Hippocampal formation (tissue), 2 donors: ENCODE measurements at places on chromosomes 1 and 21.

DNA sequence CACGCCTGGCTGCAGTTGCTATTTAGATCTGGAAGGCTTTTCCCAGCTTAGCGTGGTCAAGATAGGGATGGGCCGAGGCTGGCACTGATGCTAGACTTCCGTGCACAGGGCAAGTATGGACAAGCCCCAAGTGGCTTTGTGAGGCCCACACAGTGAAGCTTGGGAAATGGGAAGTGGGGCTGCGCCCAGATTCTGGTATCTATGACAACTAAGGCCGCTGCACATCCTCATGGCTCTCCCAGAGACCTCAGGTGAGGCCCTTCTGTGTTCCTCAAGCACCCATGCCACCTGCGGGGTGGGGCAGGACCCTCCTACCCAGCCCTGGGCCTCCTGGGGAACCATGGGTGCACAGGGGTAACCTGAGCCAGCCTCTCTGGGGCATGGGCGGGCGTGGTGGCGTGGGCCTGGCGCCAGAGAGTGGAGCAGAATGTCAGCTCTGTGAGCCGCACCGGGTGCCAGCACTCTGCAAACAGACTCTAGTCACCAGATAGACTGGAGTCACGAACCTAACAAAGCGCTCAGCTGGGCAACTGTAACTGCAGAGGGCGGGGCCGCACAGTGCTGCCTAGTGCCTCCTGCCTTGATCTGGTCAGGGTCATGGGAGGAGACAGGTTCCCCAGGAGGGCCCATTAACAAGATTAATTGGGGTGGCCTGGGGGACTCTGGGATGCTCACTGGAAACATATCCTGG lies 46.4 kb downstream of the ELF3 start:
- DNase-seq: no peak

DNA sequence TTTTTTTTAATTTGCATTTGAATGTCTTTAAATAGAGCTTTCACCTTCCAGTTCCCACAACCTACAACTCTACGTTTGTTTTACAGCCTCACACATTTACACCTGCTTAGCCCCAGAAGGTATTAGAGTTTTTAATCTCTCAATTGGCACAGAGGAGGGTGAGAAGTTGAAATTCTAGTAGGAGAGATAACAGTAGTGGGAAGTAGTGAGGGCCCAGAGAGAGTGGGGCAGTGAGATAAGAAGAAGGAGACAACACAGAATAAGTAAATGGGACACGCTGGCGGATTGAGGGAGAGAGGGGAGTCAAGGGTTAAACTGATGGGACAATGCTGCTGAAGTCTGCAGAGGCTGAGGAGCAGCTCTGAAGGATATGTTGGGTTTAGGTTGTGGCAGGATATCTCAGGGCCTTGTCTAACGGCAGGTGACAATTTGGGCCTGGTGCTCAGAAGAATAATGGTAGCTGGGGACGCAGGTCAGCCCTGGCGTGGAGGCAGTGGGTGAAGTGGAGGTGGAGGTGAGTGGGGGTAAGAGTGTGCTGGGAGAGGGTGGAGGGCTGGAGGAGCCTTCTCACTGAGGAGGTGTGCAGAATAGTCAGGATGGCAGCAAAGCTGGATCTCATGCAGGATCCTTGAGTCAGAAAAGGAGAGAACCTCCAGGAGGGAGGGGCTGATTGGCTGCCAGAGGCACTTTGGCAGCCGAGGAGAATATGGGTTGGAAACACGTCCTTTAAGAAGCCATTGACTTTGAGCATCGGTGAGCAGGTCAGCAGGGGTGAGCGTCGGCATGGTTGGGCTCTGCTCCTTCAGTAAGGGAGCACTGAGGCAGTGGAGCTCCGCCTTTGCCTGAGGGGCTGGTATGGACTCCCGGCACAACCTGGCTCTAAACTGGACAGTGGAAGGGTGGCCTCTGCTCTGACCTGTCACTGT lies 72.9 kb downstream of the SYT6 start:
- DNase-seq: no peak

GRCh38 chr1:233140499-233140898 lies 155.0 kb downstream of the PCNX2 start:
- DNase-seq: no peak

DNA sequence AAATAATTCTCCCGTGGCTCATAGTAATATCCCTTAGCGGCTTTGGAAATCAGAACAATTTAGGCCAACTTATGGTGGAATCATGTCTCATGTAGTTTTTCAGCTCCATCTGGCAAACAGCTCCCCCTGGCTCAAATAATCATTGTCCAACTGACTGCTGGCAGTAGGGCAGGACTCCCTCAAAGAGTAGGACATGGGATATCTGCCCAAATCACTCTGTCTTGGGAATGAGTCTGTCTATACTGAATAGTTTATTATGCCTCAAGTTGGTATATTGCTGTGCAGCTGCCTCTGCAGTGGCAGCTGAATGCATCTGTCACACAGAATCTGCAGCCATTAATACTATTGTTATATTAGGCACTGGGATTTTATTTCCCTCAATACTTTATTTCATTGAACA lies 255.7 kb downstream of the COL11A1 start:
- DNase-seq: no peak

- no peak for DNase-seq
Observed at GRCh38 chr1:39711966-39712340, 20.7 kb upstream of the HPCAL4 start.

GRCh38 chr1:234649432-234650081 lies 39.6 kb upstream of the IRF2BP2 start:
- DNase-seq: no peak

- DNase-seq: no peak
Observed at GRCh38 chr1:70042090-70042731, 163.2 kb downstream of the LRRC40 start.

GRCh38 chr1:109241344-109241743 lies 8.0 kb upstream of the CELSR2 start:
- DNase-seq: no peak

DNA sequence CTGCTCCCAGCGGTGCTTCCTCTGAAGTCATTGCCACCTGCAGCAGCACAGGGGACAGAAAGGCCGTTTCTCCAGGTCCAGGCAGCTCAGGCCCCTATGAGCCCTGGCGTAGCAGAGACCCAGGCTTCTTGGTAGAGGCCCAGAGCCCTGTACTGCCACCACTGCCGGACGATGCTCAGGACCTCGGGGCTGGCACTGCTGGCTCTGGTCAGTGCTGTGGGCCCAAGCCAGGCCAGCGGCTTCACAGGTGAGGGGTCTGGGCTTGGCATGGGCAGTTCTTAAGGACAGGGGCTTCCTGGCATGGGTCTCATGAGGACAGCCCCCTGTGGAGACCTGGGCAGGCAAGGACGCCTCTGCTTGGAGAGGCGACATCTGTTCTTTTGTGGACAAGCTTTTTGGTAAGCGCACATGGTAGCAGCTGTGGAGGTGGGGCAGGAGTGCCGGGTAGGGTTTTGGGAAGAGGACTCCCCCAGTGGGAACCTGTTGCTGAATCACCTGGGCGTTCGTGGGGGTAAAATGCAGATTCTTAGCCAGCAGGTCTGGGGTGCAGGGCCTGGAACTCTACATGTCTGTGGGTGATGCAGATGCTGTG lies at the start of gene UMODL1:
Gene UMODL1, plus strand, starts transcription at position 172 of the 592 bp plus-strand sequence. Its CDS starts 0 bp downstream, at position 172.
- DNase-seq: no peak

GRCh38 chr1:108742253-108742652 lies 4.2 kb upstream of the STXBP3 start:
- peak; percentile 35 for DNase-seq

GRCh38 chr1:224789311-224789710 lies 140.2 kb upstream of the DNAH14 start:
- DNase-seq: no peak

- peak; percentile 42 for DNase-seq
Observed at GRCh38 chr21:45535341-45536081, 6.7 kb downstream of the SLC19A1 start.

DNA sequence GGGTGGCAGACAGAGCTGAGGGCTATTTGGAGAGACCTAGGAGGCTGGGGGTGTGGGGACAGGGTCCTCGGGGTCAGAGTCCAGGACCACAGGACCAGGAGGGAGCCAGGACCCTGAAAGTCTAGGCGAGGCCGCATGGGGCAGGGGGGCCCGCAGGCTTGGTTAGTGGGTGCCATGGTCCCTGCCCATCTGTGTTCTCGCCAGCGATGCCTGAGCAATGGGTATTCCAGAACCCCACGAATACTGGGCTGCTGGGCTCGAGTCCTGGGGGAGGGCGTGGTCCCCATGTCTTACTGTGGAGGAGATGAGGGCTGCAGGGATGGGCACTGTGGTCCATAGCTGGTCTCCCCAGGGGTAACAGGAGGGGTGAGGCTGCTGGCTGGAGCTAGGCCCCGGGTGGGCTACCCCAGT lies 2.0 kb downstream of the KRTAP10-6 start:
- DNase-seq: no peak

DNA sequence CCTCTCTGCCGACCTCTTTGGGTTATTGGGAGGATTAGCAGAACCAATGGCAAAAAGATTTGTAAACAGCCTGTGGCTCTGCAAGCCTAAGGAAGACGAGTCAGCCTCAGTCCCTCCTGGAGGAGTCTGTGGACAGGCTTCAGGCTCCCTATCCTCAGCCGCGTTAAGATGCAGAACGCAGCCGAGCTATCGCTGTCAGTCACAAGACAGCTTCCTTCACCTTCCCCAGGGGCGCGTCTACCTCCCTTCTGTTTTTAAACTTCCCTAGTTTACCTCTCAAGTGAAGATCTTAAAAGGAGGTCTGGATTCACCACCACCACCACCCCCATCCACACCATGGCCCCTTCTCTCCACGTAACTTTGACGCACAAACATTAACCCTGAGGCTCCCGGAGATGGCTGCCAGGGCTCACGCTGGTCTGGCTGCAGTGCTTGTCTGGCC lies 738 bp downstream of the CAMK1G start:
- DNase-seq: no peak

DNA sequence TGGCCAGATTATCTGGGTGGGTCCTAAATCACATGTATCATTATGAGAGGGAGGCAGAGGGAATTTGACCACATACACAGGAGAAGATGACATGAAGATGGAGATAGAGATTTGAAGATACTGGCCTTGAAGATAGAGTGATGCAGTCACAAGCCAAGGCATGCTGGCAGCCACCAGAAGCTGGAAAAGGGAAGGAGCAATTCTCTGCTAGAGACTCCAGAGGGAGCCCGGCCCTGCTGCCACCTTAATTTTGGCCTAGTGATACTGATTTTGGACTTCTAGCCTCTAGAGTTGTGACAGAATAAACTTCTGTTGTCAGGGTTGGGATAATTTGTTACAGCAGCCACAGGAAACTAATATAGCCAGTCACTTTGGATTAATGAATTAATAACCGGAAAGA lies 2.2 kb upstream of the PRDM2 start:
- no peak for DNase-seq

GRCh38 chr1:41720861-41721410 lies 197.8 kb downstream of the HIVEP3 start:
- DNase-seq: no peak

DNA sequence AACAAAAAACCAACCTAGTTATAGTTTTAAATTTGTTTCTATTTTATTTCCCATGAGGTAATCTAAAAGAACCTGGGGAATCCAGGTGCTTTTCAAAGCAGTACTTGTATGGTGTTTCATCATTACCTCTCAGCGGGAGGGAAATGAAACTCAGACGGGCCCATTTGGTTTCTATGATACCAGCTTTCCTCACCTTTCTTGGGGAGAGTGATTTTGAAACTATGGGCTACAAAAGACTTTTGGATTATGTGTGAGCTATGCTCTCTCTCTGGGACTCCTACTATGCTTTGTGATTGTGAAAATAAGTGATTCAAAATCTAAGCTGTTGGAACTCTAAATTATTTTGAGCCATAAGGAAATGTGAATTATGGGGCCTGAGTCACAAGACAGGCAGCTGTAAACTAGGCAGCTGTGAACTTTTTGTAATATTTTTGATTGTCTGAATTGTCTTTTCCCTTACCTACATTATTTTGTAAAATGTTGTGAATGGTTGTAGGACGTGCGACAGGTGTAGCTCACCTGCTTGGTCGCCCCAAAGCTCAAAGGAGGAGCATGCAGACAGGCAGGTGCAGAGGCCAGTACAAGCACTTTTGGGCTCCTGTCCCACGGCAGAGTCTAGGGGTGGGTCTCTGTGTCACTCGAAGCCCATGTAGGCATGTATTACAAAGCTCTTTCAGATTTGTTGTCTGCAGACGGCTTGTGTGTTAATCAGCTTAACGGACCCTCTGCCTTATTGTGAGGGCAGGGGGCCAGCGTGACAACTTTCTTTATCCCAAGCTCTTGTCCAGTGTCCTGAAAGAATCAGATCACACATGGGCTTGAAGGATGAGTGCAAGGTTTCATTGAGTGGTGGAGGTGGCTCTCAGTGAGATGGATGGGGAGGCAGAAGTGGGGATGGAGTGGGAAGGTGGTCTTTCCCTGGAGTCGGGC lies 64.8 kb upstream of the BACH1 start:
- DNase-seq: no peak

- no peak for DNase-seq
Observed at GRCh38 chr1:46603481-46603857, 599 bp downstream of the MKNK1 start.

DNA sequence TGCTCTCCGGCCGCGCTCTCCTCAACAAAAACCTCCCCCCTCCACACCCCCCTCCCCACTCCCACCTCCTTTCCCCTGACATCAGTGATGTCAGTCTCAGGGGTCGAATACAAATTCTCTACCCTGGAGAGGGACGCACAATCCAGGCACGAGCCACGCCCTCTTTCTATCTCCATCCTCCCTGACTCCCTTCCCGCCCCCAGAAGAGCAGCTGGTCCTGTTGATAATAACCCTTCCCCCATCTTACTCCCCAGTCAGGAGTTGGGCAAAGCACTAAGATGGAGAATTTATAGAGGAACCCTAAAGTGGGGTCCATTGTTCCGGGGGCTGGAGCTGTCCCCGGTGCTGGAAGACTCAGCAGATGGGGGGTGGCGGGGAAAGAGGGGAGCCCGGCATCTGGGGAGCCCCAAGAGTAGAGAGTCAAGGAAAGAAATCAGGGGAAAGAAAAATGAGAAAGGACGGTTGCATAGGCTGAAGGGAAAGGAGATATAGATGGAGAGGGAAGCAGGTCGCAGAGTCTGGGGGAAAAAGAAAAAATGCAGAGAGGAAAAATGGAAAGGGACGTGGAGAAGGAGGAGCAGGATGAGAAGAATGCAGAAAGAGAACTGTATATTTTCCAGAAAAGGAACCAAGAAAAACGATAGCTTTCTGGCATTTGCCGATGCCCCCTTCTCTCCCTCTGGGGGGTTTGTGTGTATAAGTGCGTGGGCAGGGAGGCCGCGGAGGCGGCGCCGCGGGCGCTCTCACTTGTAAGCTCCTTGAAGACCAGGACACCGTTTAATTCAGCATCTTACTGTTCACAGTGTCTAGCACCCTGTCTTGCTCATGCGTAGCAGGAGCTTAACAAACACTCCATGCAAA lies at the start of gene CELF3:
Gene CELF3, minus strand, starts transcription at position 33 of the 861 bp plus-strand sequence. CDS start 783 bp downstream, outside the sequence.
- DNase-seq: peak; percentile 42

DNA sequence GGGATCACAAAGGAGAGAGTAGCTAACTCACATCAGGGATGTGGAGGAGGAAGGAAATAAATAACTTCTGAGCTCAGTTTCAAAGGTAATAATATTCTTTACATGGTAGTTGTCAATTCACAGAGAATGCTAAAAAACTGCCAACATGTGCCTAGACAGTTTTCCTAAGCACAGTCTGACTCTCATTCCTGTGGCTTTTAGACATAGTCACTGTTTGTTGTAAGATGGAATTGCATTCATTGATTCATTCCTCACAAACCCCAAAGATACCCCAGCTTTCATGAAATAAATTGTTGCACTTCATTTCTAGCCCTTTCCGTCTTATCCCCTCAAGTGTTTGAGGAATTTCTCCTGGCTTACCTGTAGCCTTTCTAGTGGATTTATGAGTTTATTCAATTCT lies 263.9 kb downstream of the NTNG1 start:
- no peak for DNase-seq

GRCh38 chr1:27990920-27991537 lies 31.3 kb downstream of the XKR8 start:
- no peak for DNase-seq
